HuH-7 (cell line): ENCODE measurements at places on chromosomes 16 and 17.

DNA sequence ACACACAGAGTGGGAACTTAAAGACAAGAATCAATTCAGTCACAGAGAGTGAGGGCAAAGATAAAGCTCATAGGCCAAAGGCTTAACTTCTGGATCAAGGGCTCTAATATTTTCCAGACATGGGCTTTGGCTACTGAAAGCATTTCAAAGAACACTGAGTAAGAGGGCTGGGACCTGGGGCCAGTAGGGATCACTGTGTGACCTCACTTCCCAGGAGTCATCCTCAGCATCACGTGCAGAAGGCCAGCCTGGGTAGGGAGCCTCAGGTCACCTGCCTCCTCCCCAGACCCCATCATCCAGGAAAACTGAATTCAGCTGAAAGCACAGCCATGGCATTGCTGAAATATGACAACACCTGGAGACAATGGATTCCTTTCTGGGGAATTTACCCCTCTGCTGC is 163.5 kb downstream of the RAB11FIP4 start:
- DNase-seq = no peak

- no peak for DNase-seq
Measured at GRCh38 chr17:7459961-7460545, 15.2 kb downstream of the CHRNB1 start.

DNA sequence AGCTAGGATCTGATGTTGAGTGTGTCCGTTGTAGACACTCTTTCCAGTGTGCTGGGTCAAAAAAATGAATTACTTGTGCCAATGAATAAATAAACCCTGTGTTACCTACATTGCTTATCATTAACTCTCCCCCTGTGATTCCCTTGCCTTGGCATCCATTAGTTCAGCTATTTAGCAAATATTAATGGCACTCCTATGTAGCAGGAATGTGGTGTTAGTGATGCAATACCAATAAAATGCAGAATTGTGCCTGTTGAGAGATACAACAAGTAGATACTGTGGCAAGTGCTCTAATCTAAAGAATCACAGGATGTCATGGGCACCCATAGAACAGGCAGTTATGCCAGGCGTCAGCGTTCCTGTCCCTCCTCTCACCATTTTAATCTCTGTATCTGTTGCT is 343.2 kb downstream of the PMP22 start:
- DNase-seq = no peak

DNA sequence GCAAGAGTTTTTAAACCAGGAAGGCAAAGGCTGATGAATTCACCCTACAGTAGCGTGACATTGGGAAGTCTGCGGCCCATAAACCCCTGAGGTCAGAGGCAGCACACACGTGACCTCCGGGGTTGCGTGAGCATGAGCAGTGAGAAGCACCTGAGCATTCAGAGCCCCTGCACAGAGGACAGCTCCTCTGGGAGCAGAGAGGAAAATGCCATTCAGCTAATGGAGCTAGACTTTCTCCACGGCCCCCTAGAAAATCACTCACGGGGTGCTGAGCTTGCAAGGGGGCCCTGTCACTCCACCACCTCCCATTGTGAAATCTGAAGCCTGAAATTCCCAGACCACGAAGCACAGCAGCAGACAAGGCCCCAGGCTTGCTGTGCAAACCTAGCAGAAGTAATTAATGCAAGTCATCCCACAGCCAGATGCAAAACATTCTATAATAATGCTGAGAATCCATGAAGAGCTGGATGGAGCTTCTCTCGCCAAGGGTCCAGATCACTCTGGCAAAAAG is 114.9 kb upstream of the RCVRN start:
- no peak for DNase-seq

GRCh38 chr17:33049781-33050414 is 58.3 kb downstream of the SPACA3 start:
- DNase-seq = peak; percentile 52

DNA sequence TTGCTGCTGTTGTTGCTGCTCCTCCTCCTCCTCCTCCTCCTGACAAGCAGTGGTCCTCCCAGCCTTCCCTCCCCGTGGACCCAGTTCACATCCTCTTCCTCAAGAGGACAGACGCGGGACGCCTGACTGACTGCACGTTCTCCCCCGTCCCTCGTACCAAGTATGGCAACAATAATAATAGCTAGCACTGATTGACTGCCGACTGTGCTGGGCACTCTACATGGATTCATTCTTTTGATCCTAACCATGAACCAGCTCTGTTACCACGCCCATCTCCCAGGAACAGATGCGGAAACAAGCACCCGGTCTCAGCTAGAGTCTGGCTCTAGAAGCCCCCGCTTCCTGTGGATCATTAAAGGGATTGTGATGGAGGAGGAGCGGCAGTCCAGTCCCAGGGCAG is 78.0 kb downstream of the GNAO1 start:
- no peak for DNase-seq

DNA sequence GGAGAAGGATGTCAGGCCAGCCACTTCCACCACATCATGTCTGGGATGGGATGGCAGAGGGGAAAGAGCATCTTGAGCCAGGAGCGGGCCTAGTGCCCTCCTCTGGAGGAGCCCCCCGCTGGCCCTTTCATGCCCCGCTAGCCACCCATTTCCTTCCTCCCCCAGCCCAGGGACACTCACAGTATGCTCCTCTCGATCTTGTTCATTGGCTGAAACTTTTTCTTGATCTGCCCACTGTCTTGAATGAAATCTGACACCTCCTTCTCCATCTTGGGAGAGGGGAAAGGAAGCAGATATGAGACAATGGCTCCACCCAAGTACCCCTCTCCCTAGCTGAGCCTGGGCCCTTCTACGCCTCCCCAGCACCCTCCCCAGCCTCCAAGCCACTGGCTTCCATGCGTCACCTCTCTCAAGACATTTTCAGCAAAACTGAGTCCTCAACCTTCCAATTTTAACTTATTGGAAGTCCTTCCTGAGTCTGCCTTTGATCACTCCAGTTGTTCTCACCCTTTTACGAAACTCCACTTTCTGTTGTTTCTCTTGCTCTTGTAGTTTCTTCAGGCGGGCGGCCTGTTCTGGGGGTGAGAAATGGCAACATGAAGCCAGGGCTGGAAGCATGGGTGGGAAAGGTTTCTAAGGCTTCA is 7.2 kb downstream of the SPAG7 start:
- no peak for DNase-seq

GRCh38 chr16:73599351-73599750 is 551.4 kb upstream of the ZFHX3 start:
- no peak for DNase-seq

DNA sequence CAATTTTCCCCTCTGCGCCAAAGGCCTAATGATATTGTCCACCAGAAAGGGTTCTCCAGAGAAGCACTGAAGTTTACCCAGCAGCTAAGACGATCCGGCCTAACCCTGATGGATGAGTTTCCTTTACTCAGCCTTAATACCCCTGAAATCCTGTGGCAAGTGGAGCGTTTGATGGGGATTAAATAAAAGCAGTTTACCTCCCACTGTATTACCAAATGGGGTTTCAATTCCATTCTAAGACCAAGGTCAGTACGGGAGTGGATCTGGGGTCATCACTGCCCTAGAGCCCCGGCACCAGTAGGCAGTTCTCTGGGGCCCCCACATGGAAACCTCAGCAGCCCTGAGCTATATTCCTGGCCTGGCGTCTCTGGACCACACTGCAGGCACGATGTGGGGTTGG is 97.1 kb upstream of the NOL11 start:
- no peak for DNase-seq

DNA sequence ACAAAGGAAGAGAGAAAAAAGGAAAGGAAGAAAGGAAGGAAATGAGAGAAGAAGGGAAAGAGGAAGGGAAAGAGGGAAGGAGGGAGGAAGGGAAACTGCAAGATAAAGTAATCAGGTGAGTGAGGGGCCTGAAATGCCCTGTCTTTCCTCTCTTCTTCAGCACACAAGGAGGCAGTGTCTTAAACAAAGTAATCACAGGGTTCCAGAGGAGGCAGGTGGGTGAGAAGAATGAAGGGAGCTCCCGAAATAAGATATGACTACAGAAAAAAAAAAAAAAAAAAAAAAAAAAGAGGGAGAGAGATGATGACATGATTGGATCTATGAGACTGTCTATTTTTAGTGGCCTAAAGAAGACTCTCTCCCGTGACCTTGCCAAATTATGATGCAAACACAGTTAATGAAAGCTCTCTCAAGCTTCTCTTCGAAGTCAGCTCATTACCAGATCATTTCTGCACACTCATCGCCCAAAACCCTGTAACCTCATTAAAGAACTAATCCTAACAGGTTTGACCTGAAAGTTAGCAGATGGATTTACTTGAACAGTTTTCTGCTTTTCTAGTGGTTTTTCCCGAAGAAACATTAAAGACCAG is 53.6 kb downstream of the CDH11 start:
- no peak for DNase-seq

GRCh38 chr16:21650521-21650920 is 1.9 kb downstream of the IGSF6 start:
- no peak for DNase-seq
